ENCODE measurements at places on chromosomes 11 and 22.

- DNase-seq = no peak
Observed at GRCh38 chr22:46139895-46140350, 10.4 kb upstream of the PPARA start.

DNA sequence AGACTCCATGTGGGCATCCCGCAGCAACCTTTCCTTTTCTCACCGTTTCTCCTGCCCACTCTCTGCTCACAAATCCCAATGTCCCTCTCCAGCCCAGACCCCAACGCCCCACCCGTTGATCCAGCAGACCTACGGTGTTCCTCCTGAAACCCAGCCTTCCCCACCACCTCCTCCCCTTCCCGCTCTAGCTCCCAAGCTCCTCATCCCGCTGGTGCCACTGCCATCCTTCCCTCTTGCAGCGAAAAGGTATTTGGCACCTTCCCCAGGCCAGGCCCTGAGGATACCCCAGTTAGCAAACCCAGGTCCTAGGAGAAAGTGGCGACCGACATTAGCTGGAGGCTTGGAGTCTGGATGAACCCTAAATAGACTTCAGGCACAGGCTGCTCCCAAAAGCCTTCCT lies 84.0 kb upstream of the RTL6 start:
- no peak for DNase-seq

GRCh38 chr11:23543651-23544222 lies 683.5 kb upstream of the CCDC179 start:
- no peak for DNase-seq

GRCh38 chr11:44527476-44527875 lies 38.0 kb upstream of the CD82 start:
- no peak for DNase-seq

- DNase-seq = no peak
Observed at GRCh38 chr11:130738611-130739010, 177.7 kb downstream of the SNX19 start.

- DNase-seq = peak; percentile 31
Observed at GRCh38 chr11:57515332-57516060, at the start of gene SLC43A1. Gene SLC43A1 (minus strand): TSS chr11:57515702. CDS start chr11:57514111, 1,591 bp downstream.

- no peak for DNase-seq
Observed at GRCh38 chr22:19997561-19998231, 18.9 kb downstream of the ARVCF start.

DNA sequence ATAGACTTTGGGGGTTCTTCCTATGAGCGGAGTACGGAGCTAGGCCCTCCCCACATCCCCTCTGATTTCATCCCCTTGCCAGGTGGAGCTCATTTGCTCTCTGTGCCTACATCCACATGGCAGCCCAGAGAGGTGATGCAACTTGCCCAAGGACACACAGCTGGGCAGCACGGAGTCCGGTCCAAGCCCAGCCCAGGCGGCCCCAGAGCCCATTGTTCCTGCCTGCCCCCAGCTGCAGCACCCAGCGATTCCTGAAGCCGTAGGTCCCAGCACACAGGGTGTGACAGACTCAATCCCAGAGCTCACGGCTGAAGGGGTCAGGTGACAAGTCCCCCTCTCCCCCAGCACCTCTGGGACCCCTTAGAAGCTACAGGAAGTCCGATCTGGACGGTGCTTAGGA lies 22.2 kb upstream of the RFPL3 start:
- DNase-seq = no peak

GRCh38 chr11:95924414-95924760 lies 480 bp upstream of the MTMR2 start:
- no peak for DNase-seq

GRCh38 chr11:33000181-33000580 lies 15.5 kb upstream of the DEPDC7 start:
- no peak for DNase-seq

DNA sequence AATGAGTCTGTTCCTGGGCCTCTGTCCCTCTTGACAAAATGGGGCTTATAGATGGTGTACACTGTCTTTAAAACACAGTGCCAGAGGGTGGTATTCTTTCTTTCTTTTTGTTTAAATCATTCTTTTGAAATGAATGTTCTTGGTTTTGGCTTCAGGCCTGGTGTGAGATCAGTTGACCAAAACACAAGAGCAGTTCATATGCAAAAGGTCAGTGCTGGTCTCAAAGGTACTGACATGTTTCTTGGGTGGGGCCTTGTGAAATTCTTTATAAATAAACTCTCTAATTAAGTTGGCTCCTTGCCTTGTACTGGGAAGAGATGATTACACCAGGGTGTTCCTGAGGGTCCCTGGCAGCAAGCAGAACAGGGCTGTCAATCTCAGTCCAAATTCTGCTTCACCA lies 110.0 kb downstream of the FBXO7 start:
- no peak for DNase-seq

GRCh38 chr11:17686231-17686980 lies 33.0 kb upstream of the MYOD1 start:
- no peak for DNase-seq

DNA sequence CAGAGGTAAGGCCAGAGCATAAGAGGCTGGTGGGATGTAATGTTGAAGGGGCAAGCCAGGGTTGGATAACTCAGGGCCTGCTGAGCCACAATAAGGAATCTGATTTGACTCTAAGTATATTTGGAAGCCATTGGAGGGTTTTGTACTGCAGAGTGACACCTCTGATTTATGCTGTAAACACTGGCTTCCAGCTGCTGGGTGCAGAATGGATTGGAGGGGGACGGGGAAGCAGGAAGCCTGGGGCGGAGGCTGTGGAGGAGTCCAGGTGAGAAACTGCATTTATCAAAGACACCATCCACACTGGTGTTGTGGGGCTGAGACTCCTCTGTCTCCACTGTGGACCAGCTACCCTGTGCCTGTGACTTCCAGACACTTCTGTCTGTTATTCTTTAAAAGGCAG lies 26.8 kb downstream of the MIAT start:
- no peak for DNase-seq

DNA sequence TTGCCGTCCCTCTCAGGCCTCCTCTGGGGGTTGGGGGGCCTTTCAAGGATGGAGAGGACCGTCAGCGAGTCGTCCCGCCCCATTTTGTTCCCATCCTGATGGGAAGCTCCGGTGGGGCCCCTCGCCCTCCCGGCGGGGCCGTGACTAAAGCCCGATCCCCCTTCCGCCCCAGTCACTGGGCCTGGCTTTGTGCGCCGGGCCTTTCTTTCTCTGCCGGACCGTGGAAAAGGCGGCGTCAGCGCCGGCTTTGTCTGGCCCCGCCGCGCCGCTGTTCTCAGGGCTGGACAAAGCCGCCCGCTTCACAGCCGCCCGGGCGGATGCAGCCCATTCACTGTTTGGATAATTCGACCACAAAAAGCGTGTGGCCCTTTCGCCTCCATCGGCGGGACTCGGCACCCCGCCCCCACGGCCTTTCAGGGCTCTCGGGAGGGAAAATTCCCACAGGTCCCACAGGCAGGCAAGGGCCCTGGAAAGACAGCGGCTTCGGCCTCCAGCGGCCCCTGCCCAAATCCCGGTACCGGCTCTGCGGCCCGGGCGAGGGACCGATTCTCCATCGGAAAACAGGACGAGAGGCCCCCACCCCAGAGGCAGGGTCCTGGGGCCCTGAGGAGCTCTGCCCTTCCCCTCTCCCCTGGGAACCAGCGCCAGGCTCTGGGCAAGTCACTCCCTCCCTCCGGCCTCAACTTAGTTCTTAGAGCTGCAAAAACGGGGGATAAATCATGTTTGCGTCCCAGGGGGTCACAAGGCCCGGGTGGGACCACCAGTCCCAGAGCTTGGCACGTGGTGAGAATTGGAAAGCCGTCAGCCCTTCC lies 87.2 kb downstream of the WNT7B start:
- DNase-seq = no peak

- no peak for DNase-seq
Observed at GRCh38 chr11:103210543-103210942, 101.3 kb downstream of the DYNC2H1 start.

DNA sequence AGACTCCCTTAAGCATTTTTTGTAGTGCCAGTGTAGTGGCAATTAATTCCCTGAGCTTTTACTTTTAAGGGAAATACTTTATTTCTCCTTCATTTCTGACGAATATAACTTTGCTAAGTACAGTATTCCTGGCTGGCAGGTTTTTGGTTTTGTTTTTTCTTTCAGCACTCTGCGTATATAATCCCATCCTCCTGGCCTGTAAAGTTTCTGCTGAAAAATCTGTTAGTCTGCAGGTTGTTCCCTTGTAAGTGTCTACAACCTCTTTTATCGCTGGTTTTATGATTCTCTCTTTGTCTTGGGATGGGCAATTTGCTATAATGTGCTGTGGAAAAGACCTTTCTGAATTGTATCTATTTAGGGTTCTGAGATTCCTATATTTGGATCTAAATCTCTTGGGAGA lies 56.0 kb downstream of the KCNQ1OT1 start:
- DNase-seq = no peak

DNA sequence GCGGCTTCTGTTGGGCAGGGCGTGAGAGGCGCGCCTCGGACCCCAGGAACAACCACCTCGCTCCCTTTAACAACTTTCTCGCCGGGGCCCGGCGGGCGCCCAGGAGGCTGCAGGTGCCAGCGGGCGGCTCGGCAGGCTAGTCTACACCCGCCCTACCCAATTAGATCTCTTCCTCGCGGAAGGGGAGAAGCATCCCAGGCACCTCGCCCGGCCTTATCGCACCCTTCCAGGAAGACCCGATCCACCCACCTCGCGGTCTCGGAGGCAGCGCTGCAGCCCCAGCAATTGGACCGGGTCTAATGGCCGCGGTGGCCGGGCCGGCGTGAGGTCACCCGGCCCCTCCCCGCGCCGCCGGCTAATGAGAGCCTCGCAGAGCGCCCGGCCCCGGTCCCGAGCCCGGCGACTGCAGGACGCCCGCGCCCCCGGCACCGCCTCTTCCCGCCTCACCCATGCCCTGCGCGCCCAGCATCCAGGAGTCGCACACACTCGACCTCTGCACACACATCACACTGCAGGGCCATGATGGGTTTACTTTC lies at the start of gene PLAAT3:
Gene PLAAT3, minus strand, starts transcription at position 298 of the 536 bp plus-strand sequence. CDS start 419 bp downstream, outside the sequence.
- peak; percentile 44 for DNase-seq

- no peak for DNase-seq
Observed at GRCh38 chr11:68826726-68827125, 15.0 kb downstream of the CPT1A start.

DNA sequence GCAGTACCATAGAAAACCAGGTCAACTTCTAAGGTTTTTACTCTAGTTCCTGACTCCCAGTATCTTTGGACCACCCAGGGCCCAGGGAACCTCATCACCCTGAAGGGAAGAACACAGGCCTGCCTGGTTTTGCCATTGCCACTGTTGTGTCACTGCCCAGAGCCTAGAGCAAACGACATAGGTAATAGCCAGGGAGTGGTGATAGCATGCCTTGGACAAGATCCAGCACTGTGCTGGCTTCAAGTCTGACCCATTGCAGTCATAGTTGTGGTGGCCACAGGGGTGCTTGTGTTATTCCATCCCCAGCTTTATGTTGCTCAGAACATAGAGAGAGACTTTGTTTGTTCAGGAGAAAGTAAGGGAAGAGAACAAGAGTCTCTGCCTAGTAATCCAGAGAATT lies 2310.2 kb downstream of the LRRC4C start:
- DNase-seq = no peak

- DNase-seq = no peak
Observed at GRCh38 chr22:17775781-17776465, 1.7 kb upstream of the BID start.

DNA sequence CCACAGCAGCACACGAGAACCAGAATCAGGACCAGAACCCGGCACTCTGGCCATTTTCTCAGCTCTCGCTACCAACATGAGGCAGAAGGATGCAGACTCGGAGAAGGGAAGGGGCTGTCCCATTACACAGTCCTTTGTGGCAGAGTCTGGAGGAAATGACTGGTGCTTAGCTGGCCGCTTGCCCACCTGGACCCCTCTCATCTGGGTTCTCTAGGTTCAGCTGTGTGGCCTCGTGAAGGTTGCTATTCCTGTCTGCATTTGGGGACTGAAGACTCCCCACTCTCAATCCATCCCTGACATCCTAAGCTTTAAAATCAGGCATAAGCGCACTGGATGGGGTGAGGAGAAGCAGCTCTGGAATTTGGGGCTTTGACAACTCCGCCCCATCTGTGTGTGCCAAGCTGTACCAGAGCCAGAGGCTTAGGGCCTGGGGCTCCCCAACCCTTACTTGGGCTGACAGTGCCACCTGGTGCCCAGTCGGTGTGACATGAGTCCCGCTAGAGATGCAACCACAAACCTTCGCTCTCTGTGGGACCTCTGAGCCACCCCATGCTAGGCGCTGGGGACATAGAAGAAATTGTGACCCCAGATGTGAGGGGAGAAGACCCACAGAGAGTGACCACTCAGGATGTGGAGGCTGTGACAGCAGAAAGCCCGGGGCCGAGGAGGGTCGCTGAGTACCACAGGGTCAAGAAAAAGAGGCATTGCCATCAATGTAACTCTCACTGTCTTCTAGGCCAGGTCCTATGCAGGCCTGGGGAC lies 35.8 kb upstream of the FCHSD2 start:
- DNase-seq = peak; percentile 81

- DNase-seq = no peak
Observed at GRCh38 chr11:10318527-10318802, 13.6 kb downstream of the ADM start.

GRCh38 chr22:45970705-45971407 lies 6.1 kb downstream of the WNT7B start:
- DNase-seq = no peak

GRCh38 chr11:77442394-77443053 lies 31.4 kb downstream of the PAK1 start:
- DNase-seq = no peak

DNA sequence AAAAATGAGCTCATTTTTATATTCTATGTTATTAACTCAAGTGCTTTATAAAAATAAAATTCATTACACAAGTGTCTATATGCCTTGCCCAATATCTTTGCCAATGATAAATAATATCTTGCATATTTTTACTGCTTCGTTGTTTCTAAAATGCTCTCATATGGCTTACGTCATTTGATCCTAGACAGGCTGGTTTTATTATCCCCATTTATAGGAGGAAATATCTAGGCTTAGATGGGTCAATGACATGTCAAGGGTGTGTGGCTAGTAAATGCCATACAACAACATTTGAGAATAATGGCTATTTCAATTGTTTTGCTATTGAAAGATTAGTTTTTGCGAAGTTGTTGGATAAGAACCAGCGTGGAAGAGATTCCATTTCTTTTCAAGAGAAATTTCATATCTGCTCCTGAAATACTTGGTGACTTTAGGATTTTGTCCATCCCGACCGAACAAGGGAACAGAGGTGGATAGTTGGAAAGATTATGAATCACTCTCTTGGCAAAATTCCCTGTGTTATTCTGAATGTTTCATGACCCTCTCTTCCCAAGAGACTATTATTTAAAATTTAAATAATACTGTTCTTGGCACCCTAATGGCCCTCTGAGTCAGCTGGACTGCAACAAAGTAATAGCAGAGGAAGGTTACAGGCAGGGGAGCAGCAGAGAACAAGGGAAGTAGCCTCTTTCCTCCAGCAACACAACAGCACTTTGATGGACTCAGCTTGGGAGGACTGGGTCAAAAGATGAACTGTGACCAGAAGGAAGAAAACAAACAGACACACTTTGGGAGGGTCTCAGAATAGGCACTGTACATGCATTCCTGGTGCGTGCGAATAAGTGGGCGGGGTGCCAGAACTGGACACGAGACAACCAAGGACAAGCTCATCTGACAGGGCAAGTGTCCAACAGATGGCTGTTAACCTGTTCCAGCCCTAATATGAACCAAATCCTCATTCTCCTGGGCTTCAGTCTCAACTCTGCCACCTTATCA lies 94.5 kb downstream of the ME3 start:
- DNase-seq = no peak

GRCh38 chr11:27462543-27462942 lies 10.0 kb downstream of the LGR4 start:
- DNase-seq = no peak

GRCh38 chr11:68002575-68002937 lies 1.3 kb downstream of the UNC93B1 start:
- no peak for DNase-seq
